ENCODE measurements at places on chromosomes 1 and 21. TPM values are rescaled to one million over a fixed set of nuclear protein-coding genes. Genes with fewer than 3 reads are reported as not detected.

GRCh38 chr1:197149340-197149739 lies 2.9 kb upstream of the ASPM start:
- no peak for DNase-seq

GRCh38 chr1:30906631-30907441 lies 1.7 kb downstream of the SDC3 start:
- DNase-seq = no peak

Gene GOLT1A
- total RNA-seq = not detected

- DNase-seq = no peak
Measured at GRCh38 chr1:207280706-207281105, 40.8 kb upstream of the CD55 start.

GRCh38 chr21:31218830-31219608 lies 125.0 kb downstream of the TIAM1 start:
- peak; percentile 24 for DNase-seq

Gene ST7L
- total RNA-seq = 14.0 TPM

DNA sequence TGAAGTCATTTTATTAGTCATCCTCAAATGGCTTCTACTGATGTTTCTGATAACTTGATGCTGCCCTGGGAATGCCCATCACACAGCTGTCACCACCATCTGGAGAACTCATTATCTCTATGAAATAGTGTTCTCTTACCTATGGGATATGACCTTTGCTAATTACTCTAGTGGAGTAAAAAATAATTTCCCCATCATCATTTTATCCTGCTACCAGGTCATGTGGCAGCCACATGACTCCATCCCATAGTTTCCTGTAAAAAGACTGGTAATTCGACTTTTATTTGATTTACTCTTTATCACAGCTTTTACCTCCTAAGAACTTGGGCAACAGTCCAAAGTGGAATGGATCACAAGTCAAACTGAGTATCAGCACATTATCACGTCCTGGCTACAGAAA lies 76.1 kb upstream of the USP25 start:
- DNase-seq = no peak

DNA sequence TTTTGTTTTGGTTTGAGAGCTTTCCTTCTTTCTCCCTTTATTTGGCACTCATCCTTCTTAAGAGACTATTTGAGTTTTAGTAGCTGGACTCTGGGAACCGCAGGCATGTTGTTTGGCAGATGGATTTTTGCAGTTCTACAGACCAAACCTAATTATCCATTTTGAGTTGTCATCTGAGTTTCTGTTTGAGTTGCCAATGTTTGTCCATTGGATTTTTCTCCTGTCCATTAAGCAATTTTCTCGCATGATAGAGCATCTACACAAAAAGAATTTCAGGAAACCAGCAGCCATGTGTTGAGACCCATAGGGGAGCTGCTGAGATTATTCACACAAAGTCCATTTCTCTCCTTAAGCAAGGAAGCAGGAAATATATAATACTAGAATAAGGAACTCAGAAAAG lies 17.2 kb upstream of the CXADR start:
- DNase-seq = no peak

Gene SDHC
- total RNA-seq = 437 TPM

Gene BSND
- not detected for total RNA-seq

DNA sequence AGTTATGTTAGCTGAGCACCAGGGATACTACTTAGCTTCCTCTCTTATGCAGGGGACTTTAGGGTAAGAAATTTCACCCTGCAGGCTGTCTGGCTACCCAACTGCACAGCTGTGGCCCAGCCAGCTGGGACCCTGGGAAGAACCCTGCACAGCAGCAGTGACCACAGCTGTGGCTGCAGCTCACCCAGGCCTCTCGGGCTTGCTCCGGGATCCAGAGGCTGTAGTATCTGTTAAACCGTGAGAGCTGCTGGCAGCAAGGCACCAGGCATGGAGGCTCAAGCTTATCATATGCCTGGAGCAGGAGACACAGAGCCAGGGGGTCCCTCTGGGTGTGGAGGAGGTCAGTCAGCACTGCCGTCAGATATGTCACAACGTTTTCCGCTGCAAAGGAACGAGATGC lies 40.3 kb downstream of the URB1 start:
- DNase-seq = no peak

DNA sequence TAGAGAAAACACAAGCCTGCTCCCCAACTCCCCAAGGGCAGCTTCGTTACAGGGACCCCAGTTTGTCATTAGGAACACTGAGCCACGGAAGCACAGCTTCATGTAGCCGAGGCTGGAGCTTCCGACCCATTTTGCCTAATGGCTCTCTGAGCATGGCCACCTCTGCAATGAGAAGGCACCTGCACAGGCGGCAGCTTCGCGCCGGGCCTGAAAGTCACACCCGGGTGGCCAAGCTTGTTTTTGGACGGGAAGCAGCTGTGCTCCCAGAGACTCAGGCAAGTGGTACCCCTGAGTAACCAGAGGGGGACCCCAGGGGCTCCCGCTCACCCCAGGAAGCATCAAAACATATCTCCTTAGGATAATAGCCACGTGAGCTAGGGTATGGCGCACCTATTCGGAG lies 80.9 kb downstream of the SLC66A1 start:
- no peak for DNase-seq

- no peak for DNase-seq
Measured at GRCh38 chr1:246142320-246142893, 364.7 kb downstream of the SMYD3 start.

Gene RPTN
- total RNA-seq = not detected

- no peak for DNase-seq
Measured at GRCh38 chr1:47713333-47713953, 275.6 kb downstream of the FOXD2 start.

Gene FCER1G
- total RNA-seq = 4.5 TPM

DNA sequence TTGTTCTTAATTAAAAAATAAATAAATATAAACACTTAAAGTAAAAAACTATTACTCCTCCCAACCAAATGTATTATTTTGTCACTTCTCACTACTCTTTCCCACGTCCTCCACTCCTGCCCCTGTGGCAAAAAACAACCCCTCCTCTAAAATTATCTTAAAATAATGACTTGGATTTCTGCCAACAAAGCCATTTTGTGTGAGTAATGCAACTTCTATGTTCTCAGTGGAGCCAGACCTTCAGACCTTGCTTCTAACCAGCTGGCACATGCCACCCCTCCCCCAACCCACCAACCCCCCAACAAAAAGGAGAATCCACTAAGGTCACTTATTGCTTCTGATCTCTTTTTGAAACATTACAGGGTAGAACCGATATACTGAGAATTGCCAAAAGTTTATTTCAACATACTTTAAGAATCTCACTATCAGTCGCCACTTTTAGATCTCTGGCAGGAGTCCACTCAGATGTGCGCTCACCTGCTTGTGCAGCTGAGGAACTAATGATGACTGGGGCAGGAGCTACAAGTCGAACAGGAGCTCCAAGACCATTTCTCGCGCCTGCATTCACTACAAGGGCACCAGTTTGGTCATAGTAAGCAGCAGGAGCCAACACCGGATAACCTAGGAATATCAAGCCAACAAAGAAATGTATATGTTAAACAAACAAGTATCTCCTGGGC lies 58.3 kb upstream of the SDC3 start:
- DNase-seq = no peak

Gene STIL
- total RNA-seq = 0.44 TPM

DNA sequence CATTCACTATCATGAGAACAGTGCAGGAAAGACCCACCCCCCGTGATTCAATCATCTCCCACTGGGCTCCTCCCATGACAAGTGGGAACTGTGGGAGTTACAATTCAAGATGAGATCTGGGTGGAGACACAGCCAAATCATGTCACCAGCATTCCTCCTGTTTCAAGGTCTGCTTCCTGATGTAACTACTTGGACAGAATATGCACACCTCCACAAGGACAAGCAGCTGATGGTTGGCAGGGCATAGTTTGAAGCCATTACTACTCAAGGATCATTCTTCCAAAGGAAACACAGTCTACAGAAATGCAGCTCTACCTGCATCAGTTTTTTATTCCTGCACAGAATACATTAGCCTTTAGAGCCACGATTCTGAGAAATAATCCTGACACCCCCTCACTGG lies 28.5 kb upstream of the RNF2 start:
- no peak for DNase-seq

Gene ERICH3
- total RNA-seq = not detected
